ENCODE measurements at places on chromosomes 2 and 18.
A peak's percentile ranks its signal among the peaks of the same experiment; 100 is the strongest.

GRCh38 chr2:96265349-96265839 lies 403 bp downstream of the TMEM127 start:
- no peak for DNase-seq

DNA sequence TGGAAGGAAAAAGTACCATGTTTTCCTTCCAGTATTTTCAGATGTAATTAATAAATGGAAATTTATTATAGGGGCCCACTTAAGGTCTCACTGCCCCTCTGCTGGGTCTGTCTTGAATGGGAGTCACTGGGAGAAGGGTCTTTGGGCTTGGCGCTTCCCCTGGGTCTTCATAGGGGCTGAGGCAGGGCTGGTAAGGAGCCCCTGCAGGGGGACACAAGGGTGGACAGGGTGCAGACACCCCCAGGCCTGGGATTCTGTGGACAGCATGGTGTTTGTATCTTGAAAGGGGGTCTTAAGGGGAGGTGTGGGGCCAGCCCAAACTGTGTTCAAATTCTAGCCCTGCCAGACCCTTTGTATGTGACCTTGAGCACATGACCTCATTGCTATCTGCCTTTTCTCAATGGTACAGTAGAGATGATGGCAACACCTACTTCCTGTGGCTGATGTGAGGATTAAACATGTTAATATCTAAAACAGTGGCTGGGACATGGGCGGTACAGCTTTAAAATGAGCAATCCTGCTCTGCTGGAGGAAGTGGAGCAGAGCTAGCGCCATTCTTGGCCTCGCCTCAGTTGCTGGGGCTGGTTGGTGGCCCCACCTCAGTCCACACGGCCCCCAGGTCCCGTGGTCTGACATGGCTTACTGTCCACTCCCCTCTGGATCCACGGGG lies 71.6 kb downstream of the GNAL start:
- no peak for DNase-seq

DNA sequence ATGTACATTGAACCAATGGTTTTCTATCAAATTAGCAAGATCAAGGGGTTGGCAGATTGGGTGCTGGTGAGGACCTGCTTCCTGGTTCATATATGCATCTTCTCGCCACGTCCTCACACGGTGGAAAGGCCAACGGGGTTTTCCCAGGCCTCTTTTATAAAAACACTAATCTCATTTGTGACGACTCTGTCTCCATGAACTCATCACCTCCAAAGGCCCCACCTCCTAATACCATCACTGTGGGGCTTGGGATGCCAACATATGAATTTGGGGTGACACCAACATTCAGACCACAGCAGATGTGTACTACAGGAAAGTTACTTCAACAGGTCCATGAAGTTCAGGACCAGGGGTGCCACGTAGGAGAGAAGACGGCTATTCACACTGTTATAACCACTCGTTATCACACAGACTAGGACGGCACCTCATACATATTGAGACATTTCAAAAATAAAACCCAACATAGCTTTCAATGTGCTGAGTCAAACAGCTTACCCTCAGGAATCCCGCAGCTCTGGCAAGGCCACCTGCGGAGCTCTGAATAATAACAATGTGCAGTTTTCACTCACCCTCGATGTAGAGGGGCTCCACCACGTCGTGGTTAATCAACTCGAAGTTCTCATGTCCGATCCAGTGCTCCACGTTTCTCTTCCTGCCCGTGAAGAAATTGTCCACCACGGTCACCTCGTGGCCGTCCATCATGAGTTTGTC lies 49.3 kb downstream of the UXS1 start:
- no peak for DNase-seq

GRCh38 chr2:207951734-207952470 lies 73.4 kb downstream of the PLEKHM3 start:
- DNase-seq = no peak

DNA sequence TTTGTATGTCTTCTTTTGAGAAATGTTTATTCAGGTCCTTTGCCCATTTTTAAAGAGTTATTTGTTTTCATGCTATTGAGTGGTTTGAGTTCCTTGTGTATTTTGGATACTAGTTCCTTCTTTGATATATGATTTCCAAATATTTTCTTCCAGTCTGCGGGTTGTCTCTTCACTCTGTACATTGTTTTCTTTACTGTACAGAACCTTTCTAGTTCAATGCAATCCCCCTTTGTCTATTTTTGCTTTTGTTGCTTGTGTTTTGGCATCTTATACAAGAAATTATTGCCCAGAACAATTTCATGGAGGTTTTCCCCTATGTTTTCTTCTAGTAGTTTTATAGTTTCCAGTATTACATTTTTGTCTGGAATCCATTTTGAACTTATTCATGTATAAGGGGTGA lies 62.5 kb upstream of the ACVR1C start:
- no peak for DNase-seq

GRCh38 chr2:241114836-241115235 lies 12.7 kb upstream of the MTERF4 start:
- DNase-seq = no peak

GRCh38 chr2:187775196-187775595 lies 221.0 kb upstream of the TFPI start:
- DNase-seq = no peak

DNA sequence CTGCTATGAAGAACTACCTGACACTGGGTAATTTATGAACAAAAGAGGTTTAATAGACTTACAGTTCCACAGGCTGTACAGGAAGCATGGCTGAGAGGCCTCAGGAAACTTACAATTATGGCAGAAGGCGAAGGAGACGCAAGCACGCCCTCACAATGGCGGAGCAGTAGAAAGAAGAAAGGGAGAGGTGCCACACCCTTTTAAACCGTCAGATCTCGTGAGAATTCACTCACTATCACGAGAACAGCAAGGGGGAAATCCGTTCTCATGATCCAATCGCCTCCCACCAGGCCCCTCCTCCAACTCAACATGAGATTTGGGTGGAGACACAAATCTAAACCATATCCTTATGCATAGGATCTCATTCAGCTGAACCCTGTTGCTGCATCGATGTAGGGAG lies 84.6 kb upstream of the ZNF532 start:
- no peak for DNase-seq

- DNase-seq = no peak
These were observed 105.7 kb downstream of the KYNU start for GRCh38 chr2:142983174-142983573.

- DNase-seq = no peak
These were observed 157.2 kb downstream of the MIB1 start for GRCh38 chr18:21897811-21898210.

DNA sequence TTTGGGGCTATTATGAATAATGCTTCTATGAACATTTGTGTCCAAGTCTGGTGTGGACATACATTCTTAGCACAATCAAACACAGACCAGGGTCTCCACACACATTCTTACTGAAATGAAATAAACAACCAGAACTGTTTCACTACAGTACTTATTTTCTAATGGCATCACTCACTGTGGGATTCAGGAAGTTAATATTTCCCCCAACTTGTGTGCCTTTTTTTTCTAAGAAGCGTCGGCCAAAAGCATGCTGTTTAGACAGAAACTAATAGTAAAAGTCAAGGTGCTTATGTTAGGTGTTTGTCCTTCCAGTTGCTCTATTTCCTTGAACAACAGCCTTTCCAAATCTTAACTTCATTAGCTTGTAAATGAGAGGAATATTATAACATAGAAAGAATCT lies 117.6 kb downstream of the DOCK10 start:
- no peak for DNase-seq

DNA sequence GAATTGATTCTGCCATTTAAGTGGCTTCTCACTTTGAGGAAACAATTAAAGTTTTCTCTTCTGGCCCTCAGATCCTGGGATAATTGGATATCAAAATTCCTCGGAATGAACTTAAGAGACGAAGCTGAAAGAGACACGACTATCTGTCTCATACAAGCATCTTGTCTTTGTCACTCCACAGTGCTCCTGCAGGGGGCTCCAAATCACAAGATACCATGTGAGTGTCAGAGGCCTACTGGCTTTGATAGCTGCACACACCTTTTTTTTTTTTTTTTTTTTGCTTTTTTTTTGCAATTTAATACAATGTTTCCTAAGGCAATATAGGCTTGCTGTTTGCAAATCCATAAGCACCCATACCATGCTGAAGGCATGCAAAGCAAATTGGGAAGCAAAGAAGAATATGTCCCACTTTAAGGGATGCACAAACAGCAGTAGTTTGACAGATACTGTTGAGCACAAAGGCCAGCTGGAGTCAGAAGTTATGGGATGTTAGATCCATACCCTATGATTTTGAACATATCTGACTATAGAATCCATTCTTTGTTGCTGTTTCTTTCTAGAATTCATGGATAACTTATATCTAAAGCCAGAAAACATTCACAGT lies 109.0 kb upstream of the CBLN2 start:
- DNase-seq = no peak

DNA sequence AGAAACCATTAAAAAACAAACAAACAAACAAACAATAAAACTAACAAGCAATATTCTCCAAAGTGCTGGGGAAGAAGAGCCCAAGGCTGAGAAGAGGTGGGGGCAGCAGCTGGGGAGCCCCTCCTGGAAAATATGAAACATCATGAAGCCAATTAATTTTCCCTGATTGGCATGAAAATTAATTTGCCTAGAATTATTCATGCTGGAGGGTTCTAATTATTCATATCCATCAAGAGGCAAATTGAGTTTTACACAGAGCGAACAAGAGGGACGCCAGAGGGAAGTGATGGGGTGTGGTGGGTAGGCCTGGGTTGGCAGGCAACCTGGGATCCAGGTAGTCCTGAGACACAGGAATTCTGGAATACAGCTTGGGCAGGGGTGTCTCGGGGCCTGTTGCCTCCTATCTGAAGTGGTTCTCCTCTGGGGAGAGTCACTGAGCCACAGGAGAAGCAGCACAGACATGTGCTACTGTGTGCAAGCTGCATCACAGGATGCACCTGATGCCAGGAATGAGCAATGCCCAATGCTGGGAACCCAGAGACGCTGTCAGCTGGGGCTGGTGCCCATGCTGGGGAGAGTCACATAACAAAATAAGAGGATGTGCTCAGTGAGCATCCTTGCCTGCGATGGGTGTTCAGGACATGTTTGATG lies 100.5 kb downstream of the TEX51 start:
- no peak for DNase-seq

GRCh38 chr2:197931661-197932312 lies 127.4 kb downstream of the PLCL1 start:
- no peak for DNase-seq

DNA sequence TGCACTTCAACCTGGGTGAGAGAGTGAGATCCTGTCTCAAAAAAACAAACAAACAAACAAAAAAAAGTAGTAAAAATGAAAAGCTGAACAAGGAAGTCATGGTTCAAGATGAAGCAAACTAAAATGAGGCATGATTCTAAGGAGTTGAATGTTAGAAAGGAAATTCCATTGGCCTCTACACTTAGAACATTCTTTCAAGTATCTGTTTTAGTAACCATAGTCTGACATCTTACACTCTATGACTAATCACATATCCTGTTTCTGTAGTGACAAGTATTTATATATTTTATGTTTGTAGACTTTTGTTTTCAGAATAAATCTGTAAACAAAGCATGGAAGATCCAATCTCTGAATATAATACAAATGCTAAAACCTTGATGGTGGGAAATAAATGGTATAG lies 164.1 kb downstream of the KIAA1328 start:
- peak; percentile 33 for DNase-seq

- DNase-seq = no peak
These were observed 51.9 kb downstream of the PTPRM start for GRCh38 chr18:7618891-7619442.

DNA sequence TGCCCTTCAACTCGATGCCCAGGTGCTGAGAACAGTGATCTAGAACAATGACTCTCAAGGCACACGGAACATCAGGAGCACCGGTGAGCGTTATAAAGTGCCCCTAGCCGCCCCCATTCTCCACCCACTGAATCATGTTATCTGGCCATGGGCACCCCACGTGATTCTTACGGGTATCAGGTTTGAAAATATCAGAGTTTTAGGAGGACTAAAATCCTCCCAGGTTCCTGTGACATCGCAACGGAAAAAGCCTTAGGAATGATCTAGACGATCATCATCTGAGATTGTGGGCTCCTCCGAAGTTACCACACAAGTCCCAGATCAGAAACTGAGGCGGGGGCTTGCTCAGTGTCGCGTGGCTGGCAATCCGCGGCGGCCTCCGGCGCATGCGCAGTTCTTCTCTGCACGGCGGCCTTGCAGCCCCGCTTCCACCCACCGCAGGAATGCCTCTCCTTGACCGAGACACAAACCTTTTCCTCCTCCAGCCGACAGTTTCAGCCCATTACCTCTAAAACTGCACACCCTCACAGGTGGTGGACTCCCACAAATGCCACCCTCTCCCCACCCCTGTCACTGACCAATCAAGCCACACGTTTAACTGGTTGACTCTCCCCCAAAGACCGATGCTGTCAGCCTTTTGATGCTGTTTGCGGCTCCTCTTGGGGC lies 5.8 kb upstream of the MRPL33 start:
- no peak for DNase-seq

- DNase-seq = no peak
These were observed 376 bp downstream of the NDUFA10 start for GRCh38 chr2:240024766-240025165.

DNA sequence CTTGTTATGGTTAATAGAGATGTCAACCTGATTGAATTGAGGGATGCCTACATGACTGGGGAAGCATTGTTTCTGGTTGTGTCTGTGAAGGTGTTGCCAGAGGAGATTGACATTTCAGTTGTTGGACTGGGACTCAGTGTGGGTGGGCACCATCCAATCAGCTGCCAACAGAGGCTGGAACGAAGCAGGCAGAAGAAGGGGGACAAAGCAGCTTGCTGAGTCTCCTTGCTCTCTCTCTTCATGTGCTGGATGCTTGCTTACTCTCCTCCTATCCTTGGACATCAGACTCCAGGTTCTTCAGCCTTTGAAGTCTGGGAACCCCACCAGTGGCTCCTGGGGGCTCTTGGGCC lies 22.2 kb upstream of the SMAD4 start:
- DNase-seq = no peak

DNA sequence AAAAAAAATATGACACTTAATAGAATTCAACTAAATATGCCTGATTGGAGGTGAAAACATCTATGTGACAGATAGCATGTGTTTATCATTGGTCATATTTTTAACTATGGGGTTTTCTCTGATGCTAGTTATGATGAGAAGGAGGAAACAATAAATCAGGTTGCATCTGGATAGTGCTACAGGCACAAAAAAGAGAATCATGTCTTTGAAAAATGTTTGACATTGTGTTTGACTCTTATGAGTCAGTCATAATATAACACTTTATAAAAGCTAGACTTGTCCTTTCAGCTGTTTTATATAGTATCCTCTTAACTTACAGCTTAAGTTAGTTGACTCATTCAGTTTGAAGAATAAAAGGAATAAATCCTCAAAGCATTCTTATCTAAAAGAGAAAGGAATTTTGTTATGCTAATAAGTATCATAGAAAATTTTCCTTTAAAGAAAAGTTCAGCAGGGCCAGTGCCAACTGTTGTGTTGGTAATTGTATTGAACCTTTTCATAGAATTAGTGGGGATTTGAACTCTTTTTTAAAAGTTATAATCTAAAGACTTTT lies 78.4 kb upstream of the UBXN4 start:
- DNase-seq = no peak

DNA sequence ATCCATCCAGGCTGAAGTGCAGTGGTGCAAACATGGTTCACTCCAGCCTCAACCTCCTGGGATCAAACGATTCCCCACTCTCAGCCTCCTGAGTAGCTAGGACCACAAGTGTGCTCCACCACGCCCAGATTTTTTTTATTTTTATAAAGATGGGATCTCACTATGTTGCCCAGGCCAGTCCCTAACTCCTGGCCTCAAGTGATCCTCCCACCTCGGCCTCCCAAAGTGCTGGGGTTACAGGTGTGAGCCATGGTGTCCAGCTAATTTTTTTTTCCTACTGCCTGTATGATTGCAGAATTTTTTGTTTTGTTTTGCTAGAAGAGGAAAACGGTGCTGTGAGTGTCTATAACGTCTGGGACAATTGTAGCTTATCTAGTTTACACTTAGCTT lies 38.3 kb downstream of the ADI1 start:
- DNase-seq = no peak

GRCh38 chr2:213266421-213266820 lies 17.8 kb upstream of the SPAG16 start:
- no peak for DNase-seq
